Fibroblast of lung (primary cell): ENCODE measurements at places on chromosomes 3 and 15.

GRCh38 chr15:43509660-43510199 lies 7.7 kb upstream of the MAP1A start:
- no peak for DNase-seq

DNA sequence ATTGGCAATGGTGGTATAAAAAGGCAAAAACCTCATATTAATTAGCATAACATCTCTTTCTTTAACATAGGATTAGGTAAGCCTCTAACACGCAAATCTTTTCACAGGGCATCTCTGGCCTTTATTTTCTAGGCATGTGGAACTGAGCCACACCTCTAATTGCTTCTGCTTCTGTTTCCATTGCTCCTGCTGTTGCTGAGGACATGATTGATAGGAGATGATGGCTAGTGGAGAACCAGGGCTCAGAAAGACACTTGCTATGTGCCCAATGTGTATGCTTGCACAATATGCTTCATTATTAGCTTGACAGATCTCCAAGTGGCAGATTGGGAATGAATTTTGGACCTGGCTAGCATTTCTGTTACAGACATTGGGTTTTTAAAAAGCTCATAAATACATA lies 114.5 kb downstream of the EPHA3 start:
- DNase-seq: no peak

DNA sequence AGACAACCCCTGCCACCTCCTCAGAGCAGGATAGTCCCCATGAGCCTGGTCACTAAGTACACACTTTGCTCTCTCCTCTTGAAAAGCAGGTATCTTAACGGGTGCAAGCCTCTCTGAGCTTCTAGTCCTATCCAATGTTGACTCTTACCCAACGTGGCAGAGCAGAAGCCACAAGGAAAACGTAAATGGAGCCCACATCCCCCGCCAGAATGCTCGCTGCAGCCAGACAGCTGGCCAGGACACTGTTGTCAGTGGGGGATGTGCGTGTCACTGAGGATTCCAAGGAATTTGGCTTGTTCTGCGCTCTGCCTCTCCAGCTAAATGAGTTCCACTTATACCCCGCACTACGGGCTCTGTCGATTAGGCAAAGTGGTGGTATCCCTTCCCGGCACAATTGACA lies 67.8 kb upstream of the IGF1R start:
- DNase-seq: no peak

GRCh38 chr3:101725890-101726275 lies 1.5 kb downstream of the CEP97 start:
- no peak for DNase-seq
